ENCODE measurements at places on chromosomes 6 and 20. TPM values are rescaled to one million over a fixed set of nuclear protein-coding genes. Genes with fewer than 3 reads are reported as not detected.

DNA sequence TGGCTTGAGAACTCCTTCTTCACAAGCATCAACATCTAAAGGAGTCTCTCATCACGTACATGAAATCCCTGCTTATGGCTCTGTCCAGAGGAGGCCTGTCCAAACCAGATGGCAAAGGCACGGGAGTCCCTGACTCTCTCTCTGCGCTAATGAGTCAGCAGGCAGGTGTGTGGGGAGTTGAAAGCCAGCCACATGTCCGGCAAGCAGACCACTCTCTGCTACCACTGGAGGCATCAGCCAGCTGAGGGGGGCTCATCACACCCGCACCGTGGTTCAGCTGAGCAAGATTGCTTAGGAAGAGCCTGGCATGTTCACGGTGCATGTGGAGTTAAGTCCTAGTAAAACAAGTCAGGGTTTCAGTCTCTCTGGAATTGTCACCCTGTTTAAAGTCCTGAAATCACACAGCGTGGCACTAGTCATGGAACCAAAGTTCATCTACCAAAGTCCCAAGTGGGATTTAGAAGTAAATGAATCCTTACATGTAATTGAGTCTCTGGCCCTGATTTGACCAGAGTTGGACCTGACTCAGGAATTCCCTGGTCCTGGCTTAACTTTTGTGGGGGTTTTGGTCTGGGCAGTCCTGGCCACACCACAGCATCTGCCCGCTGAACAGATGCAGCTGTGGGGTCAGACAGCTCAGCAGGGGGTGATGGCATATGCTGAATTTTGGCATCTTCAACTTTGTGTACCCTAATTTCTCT, 155.2 kb upstream of the RIN2 start:
- H3K4me3 ChIP-seq = no peak overlapping the region
- H3K27ac ChIP-seq = no peak overlapping the region
- no peaks in the 10 kb centered on the region for H3K27me3 ChIP-seq
- DNase-seq = no peak
- no peaks in the 10 kb centered on the region for H3K36me3 ChIP-seq

DNA sequence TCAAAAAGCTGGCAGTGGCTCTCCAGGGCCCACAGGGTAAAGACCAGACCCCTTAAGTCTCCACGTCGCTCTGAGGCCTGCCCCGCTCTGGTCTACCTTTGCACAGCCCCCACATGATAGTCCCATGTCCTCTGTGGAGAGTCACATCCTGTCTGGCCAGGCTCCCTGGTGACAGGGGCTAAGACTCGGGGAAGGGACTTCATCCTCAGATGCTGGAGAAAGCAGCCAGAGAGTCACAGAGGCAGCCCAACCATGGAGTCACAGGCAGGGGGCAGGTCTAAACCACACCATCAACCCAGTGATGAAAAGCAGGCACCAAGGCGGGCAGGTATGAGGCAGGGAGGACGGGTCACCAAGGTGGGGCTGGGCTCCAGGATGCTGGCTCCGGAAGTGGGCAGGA, 62.2 kb downstream of the SLC22A23 start:
- H3K27ac ChIP-seq = no peak overlapping the region
- no peaks in the 10 kb centered on the region for H3K27me3 ChIP-seq
- no peak for DNase-seq
- H3K4me3 ChIP-seq = no peak overlapping the region
- no peaks in the 10 kb centered on the region for H3K36me3 ChIP-seq
- H3K4me1 ChIP-seq = no peaks in the 10 kb centered on the region

- H3K4me1 ChIP-seq = peaks cover 7% of the 10 kb centered on the region
- H3K36me3 ChIP-seq = no peaks in the 10 kb centered on the region
- H3K27ac ChIP-seq = no peak overlapping the region
- no peak overlapping the region for H3K4me3 ChIP-seq
These were observed 24.0 kb downstream of the CTCFL start for GRCh38 chr20:57500962-57501361.

- H3K4me1 ChIP-seq = peaks cover under 1% of the 10 kb centered on the region
- no peaks in the 10 kb centered on the region for H3K36me3 ChIP-seq
- no peak overlapping the region for H3K27ac ChIP-seq
- no peaks in the 10 kb centered on the region for H3K27me3 ChIP-seq
These were observed 74.7 kb upstream of the MAFB start for GRCh38 chr20:40763646-40764295.

- peak overlapping the region; percentile 85 for H3K27ac ChIP-seq
- H3K4me3 ChIP-seq = peak overlapping the region; percentile 85
- H3K27me3 ChIP-seq = no peaks in the 10 kb centered on the region
- DNase-seq = peak; percentile 15
- peaks cover 55% of the 10 kb centered on the region for H3K4me1 ChIP-seq
- peaks cover 30% of the 10 kb centered on the region for H3K36me3 ChIP-seq
These were observed 170.9 kb downstream of the HIVEP2 start for GRCh38 chr6:142773859-142774648.

The ZBTB12 gene
- 0.88 TPM for total RNA-seq

DNA sequence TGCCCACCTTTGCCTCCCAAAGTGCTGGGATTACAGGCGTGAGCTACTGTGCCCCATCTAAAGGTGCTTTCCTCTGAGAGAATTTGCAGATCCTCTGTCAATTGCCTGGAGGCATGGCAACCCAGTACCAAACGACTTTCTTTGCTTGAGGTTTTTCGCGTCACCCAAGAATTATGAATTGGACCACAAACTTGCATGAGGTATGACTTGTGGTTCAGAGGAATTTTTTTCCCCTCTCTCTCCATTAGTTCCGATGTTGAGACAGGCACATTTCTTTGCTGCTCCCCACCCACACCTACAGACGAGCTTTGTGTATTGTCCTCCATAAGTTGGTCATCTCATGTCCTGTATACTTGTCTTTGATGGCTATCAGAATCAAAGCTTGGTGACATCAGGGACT, 11.8 kb upstream of the SCAF8 start:
- H3K27me3 ChIP-seq = peaks cover 6% of the 10 kb centered on the region
- H3K4me1 ChIP-seq = no peaks in the 10 kb centered on the region
- no peak overlapping the region for H3K27ac ChIP-seq
- no peak for DNase-seq

The DLL1 gene
- 2.3 TPM for total RNA-seq

DNA sequence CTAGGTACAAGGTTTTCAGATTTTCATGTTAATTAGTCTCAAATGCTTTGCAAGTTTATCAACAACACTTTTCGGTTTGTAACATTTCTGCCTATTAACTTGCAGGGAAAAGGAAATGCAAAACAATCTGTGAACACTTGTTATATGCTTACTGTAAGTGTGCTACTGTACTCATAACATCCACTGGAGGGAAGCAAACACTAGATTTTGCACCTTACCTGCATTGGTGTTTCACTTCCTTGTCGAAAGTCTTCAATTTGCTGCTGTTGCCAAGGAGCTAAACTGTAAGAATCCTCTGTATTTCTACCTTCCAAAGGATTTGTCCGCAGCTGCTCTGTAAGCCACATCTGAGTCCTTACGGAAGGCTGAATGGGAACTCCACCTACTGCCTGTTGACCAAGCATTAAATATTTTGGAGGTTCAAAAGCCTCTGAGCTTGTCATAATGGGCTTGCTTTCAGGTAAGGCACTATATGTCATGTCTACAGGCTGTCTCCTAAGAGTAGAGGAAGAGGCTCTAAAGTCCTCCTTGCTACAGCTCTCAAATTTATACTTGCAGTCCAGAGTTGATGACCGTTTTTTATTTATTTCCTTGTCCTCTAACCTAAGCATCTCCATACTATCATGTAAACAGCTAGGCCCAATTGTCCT, 17.3 kb downstream of the PLN start:
- H3K27me3 ChIP-seq = no peaks in the 10 kb centered on the region
- DNase-seq = peak; percentile 12
- no peak overlapping the region for H3K4me3 ChIP-seq
- peaks cover 28% of the 10 kb centered on the region for H3K4me1 ChIP-seq

The TRDN gene
- not detected for total RNA-seq

DNA sequence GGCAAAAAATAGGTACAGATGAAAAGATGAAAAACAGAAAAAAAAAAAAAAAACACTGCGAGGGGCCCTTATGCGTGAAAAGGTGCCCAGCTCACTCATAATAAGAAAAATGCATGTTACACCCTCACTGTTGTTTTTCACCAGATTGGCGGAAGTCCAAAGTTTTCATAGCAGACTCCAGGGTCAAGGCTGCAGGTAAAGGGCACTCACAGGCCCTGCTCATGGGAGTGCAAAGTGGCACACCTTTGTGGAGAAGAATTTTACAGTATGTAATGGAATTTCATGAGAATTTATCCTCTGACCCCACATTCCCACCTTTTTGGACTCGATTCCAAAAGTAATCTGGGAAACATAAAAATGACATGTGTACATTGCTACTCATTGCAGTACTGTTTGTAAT, 108.2 kb downstream of the CDKAL1 start:
- peaks cover 7% of the 10 kb centered on the region for H3K4me1 ChIP-seq
- peaks cover 9% of the 10 kb centered on the region for H3K36me3 ChIP-seq
- H3K27me3 ChIP-seq = no peaks in the 10 kb centered on the region
- DNase-seq = no peak

DNA sequence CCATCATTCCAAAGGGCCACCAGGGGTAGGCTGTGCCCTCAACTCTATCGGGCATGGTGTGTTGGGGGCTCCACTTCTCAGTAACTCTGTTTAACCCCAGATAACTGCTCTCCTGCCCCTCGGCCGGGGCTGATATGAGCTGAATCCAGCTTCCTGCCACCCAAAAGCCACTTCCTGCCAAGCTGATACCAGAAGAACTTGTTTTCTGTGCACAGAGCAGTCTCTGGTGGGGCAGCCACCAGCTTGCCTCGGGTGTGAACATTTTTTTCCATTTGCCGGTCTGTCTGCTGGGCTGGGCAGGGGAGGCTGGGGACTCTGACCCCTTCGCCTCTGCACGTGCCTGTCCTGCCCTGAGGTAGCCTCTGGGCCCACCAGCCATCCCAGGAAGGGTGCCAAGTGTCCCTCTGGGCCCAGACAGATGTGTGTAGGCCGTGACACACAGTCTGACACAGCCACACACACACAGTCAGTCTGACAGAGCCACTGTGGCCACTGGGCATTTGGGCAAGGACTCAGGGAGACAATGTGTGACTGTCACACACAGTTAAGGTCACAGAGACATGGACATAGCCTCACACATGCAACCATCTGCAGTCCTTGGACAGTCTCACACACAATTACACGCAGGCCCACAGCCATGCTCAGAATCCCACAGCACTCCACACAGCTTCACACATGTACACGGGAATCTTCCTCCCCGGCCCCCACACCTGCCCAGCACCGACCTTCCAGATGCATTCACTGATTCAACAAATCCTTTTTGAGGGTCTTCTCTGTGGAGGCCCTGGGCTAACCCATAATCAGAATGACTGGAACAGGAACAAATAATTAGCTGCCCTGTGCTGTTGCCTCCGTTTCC, 45.1 kb downstream of the NOL4L start:
- H3K27ac ChIP-seq = peak overlapping the region; percentile 99
- H3K36me3 ChIP-seq = peaks cover 2% of the 10 kb centered on the region
- H3K27me3 ChIP-seq = no peaks in the 10 kb centered on the region
- H3K4me1 ChIP-seq = peaks cover 85% of the 10 kb centered on the region

The CEP85L gene
- total RNA-seq = 32.4 TPM

- peaks cover 24% of the 10 kb centered on the region for H3K4me1 ChIP-seq
- H3K27ac ChIP-seq = no peak overlapping the region
- no peak overlapping the region for H3K4me3 ChIP-seq
- no peaks in the 10 kb centered on the region for H3K27me3 ChIP-seq
- no peaks in the 10 kb centered on the region for H3K36me3 ChIP-seq
- DNase-seq = no peak
These were observed 44.7 kb downstream of the MCUR1 start for GRCh38 chr6:13769655-13770053.

DNA sequence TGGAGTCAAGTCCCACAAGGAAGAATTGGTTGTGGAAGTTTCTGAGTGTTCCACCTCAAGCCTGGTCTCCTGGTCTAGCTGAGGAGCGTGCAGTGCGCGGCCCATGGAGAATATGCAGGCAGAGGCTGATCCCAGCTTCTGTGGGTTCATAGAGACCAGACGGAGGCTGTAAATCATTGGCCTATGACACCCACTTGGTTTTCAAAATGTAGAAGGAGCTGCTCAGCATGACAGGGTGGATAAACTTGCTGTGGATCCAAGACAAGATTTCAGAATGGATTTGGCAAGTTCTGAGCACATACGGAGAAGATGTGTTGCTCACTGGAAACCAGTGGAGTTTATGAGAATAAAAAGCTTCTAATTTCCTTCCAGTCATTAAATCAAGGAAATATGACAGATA, 744 bp downstream of the KIF25 start:
- no peak overlapping the region for H3K4me3 ChIP-seq
- no peaks in the 10 kb centered on the region for H3K27me3 ChIP-seq
- H3K27ac ChIP-seq = no peak overlapping the region
- peaks cover 14% of the 10 kb centered on the region for H3K4me1 ChIP-seq
- peaks cover 3% of the 10 kb centered on the region for H3K36me3 ChIP-seq

DNA sequence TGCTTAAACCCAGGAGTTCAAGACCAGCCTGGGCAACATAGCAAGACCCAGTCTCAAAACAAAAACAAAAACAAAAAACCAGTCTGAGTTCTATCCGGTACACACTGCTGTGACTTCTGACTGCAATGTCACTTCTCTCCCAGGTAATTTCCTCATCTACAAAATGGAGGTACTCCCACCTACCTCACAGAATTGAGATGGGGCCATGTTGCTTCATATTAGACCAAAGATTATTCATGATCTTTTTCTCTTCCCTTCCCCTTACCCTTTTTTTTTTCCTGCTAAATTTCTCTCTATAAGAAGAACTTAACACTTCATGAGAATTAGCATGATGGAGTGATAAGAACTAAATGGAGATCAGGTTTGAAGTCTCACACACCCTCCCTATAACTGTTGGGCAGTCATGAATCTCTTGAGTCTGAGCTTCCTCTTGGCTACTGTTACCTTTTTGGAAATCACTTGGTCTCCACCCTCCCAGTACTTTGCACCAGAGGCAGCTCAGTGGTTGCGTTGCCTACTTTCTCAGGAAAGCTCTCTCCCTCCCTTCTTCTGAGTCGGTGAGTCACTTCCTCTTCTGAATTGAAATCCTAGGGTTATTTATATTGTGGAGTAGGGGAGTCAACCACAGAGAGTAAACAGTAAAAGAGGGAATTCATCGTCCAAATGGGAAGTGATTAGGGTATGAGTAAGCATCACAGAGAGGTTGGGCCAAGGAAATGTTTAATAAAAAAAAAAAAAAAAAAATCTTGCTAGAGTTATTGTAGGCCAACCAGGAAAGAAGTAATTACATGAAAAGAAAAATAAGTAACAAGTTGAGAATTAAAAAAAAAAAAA, 59.9 kb upstream of the MAP7 start:
- H3K4me1 ChIP-seq = peaks cover 33% of the 10 kb centered on the region
- no peaks in the 10 kb centered on the region for H3K27me3 ChIP-seq
- peaks cover 8% of the 10 kb centered on the region for H3K36me3 ChIP-seq
- H3K27ac ChIP-seq = peak overlapping the region; percentile 17
- no peak for DNase-seq

DNA sequence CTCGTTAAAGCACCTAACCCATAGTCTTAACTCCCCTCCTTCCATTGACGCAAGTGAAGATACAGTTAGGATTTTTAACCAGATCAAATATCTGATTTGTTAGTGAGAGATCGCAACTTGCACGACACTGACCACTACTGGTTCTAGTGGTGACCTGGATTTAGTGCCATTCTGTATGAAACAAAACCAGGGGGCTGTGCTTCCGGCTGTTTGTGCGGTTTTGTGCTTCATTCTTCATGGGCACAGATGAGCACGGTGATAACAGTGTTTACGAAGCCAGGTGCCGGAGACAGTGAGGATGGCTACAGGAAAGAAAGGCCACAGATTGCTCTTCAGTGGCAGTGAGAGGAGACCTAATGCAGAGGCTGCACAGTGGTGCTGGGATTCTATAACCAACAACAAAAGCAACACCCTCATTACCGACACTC, 75.5 kb downstream of the NOL4L start:
- peaks cover 94% of the 10 kb centered on the region for H3K4me1 ChIP-seq
- DNase-seq = peak; percentile 73
- H3K36me3 ChIP-seq = peaks cover 7% of the 10 kb centered on the region
- peak overlapping the region; percentile 83 for H3K4me3 ChIP-seq
